ENCODE measurements at places on chromosomes 4 and X.

GRCh38 chr4:17966312-17966711, 55.2 kb downstream of the LCORL start:
- no peak for DNase-seq

DNA sequence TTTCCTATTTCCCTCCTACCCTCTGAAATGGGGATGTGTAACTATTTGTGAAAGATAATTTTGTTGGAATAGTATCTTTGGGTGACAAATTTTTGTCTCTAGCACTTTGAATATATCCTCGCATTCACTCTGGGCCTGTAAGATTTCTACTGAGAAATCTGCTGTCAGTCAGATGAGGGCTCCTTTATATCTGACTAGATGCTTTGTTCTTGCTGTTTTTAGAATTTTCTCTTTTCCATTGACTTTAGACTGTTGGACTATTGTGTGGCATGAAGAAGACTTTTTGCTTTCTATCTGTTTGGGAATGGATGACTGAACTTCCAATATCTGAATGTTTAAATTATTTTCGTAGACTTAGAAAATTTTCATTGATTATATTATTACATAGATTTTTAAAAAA, 54.2 kb upstream of the GRID2 start:
- no peak for DNase-seq

- no peak for DNase-seq
Measured at GRCh38 chrX:144494074-144494473, 610.2 kb downstream of the UBE2NL start.

DNA sequence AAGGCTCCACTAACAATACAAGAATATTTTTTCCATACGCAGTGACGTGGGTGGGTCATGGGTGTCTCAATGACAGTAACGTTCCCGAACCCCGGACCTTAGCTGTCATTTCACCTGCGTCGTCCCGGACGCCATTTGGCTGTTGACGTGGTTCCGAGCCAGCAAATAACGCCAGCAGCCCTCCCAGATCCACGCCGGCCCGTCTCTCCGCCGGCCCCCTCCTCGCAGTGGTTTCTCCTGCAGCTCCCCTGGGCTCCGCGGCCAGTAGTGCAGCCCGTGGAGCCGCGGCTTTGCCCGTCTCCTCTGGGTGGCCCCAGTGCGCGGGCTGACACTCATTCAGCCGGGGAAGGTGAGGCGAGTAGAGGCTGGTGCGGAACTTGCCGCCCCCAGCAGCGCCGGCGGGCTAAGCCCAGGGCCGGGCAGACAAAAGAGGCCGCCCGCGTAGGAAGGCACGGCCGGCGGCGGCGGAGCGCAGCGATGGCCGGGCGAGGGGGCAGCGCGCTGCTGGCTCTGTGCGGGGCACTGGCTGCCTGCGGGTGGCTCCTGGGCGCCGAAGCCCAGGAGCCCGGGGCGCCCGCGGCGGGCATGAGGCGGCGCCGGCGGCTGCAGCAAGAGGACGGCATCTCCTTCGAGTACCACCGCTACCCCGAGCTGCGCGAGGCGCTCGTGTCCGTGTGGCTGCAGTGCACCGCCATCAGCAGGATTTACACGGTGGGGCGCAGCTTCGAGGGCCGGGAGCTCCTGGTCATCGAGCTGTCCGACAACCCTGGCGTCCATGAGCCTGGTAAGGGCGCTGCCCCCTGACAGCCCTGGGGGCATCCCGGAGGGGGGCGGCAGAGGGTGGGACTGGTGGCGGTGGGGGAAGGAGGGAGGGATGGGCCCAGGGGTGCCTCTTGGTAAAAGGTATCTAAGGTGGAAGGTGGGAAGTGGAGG, at the start of gene CPE:
TSS of gene CPE (plus strand) at position 264 of the 933 bp plus-strand sequence. CDS start at position 478, 214 bp downstream.
- DNase-seq: peak; percentile 69

DNA sequence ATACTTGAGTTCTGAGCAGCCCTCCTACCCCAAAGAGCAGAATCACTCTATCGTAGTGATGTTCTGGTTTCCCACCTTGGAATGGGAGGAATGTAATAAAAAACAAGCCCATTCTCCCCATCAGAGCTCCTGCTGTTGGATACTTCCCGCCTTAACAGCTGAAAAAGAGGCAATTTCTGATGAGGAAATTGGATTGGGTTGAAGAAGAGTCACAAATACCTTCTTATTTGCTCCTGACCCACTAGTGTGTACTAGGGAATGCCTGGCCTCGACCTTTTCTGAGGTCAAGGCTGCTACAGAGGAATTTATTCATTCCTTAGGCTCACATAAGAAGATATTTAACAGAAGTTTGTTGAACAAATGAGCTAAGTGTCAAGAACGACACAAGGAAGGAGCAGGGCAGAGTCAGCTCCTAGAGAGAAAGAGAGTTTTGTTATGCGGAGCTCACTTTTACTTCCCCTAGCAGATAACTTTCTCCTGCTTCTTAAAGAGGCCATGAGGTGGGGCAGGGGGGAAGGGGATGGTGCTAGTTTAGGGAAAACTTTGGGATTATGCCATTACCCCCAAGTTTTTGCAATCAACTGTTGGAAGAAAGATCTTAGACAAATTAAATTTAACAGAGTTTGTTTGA, 273.8 kb upstream of the CLNK start:
- no peak for DNase-seq

- DNase-seq: no peak
Measured at GRCh38 chr4:165106518-165106917, 6.1 kb downstream of the TMEM192 start.

DNA sequence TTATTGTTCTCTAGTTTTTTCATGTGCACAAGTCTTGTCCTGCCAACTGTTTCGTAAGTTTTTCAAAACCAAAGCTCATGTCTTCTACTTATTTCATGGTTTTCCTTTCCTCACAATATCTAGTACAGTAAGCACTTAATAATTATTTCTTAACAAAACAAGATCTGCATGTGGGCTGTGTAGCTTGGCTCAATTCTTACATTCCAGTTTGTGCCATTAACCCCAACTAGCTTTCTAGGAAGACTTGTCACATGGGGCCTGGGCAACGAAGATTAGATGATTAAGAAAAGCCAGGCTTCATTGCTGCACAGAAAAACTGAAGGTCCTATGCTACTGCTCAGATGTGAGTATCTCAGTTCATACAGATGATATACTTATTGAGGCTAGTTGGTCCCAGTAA, 155.3 kb upstream of the TEX13A start:
- DNase-seq: no peak

GRCh38 chr4:152689615-152690501, 10.1 kb upstream of the TMEM154 start:
- no peak for DNase-seq

GRCh38 chrX:41692162-41692749, 3.5 kb downstream of the GPR34 start:
- no peak for DNase-seq

- DNase-seq: no peak
Measured at GRCh38 chr4:13445841-13446790, 38.0 kb downstream of the RAB28 start.

DNA sequence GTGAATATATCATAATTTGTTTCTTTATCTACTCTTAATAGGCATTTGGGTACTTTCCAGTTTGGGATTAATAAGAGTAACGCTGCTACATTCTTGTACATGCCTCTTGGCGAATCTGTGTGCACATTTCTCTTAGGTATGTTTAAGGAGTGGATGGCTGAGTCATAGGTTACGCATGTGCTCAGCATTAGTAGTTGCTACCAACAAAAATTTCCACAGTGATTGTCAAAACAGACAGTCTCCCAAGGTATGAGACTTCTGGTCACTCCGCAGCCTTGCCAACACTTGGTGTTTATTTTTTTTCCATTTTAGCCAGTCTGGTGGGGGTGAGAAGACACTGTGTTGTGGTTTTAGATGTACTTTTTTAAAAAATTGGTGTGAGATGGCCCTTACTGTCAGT, 44.6 kb downstream of the FGFBP1 start:
- DNase-seq: no peak

- DNase-seq: no peak
Measured at GRCh38 chrX:43166874-43167273, 388.9 kb upstream of the PPP1R2C start.

DNA sequence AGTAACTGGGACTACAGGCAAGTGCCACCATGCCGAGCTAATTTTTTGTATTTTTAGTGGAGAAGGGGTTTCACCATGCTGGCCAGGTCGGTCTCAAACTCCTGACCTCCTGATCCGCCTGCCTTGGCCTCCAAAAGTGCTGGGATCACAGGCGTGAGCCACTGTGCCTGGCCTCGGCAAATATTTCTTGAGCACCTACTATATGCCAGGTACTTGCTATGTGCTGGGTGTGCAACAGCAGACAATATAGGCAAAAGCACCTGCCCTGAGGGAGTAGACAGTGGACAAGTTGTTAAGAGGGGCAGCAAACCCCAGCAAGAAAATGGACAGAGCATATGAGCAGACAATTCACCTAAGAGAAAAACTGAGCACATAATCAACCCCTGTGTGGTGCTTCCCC, 51.0 kb upstream of the CDKN2AIP start:
- no peak for DNase-seq

DNA sequence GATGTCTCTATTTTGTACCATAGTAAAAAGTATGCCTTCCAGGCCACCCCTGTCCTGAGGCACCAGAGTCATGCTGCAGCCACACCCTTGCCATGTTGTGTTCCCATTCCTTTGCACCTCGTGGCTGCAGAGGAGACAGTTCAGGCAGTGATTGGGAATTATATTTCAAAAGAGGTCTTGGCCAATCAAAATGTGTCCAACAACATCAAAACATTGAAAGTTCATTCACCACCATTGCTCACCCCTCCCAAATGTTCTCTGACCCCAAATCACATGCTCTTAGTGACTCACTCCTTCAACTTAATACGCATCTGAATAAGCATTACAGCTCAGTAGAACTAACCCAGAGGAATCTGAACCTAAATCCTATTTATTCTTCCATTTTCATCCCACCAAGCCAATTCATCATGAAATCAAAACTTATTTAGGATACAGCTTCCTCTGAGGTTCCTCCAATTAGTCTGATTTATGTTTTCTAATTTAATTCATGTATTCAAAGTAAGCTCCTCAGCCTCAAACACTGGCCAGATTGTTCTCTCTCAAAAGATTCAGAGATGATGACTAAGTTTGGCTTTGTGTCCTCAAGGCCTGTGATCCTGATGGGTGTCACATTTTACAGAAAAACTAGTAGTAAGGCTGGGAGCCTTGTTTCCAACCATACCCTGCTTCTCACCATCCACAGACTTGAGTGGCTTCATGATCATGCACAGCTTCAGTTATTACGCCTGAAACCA, 323.2 kb upstream of the INTU start:
- DNase-seq: no peak

- DNase-seq: no peak
Measured at GRCh38 chr4:15198070-15198727, 195.9 kb downstream of the CPEB2 start.

- no peak for DNase-seq
Measured at GRCh38 chr4:184689681-184690080, 40.1 kb downstream of the PRIMPOL start.

DNA sequence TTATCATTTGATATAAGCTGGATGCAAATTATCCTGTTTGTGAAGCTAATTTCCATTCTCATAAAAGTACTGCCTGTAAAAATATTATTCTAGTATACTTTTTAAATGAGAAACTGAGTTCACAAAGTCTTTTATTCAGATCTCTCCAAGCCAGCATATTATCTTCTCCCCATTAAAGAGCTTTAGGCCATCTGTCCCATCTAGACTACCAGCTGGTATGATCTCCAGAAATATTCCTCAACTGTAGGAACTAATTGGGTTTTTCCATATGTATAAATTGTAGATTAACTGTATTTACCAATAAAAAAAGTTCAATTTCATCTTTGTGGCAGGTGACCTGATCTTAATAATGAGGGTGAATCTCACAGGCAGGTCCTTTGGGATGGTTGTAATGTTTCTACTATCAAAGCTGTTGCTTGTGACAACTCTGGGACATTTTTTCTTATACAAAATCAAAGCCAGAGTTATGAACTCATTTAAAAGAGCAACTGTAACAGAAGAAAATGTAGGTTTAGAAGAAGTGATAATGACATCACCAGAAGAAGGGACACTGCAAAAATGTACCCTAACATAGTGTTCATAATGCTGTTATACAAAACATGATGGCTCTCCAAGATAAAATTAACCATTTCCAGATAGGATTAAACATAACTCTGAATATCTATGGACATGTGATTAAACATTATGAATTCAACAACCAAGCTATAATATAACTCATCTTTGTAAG, 132.8 kb downstream of the KCNIP4 start:
- no peak for DNase-seq

- no peak for DNase-seq
Measured at GRCh38 chrX:94961730-94962129, 1287.7 kb downstream of the FAM133A start.

- no peak for DNase-seq
Measured at GRCh38 chrX:38701073-38701472, 100.2 kb upstream of the MID1IP1 start.

GRCh38 chr4:44738615-44739014, 12.3 kb upstream of the GNPDA2 start:
- DNase-seq: no peak

- no peak for DNase-seq
Measured at GRCh38 chr4:102825261-102826091, 1.9 kb downstream of the UBE2D3 start.

DNA sequence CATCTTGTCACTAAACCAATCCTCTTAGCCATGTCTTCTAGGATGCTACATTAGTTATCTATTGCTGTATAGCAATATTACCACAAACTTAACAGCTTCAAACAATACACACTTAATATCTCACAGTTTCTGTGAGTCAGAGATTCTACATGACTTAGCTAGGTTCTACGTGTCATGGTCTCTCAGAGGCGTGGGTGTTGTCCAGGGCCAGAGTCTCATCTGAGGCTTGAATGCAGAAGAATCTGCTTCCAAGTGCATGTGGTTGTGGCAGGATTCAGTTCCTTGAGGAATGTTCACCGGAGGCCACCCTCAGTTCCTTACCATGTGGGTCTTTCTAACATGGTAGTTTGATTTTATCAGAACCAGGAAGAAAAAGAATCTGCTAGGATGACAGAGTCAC, 26.4 kb downstream of the PPP1R2C start:
- no peak for DNase-seq

GRCh38 chrX:132676561-132677186, 187.8 kb upstream of the MBNL3 start:
- no peak for DNase-seq

DNA sequence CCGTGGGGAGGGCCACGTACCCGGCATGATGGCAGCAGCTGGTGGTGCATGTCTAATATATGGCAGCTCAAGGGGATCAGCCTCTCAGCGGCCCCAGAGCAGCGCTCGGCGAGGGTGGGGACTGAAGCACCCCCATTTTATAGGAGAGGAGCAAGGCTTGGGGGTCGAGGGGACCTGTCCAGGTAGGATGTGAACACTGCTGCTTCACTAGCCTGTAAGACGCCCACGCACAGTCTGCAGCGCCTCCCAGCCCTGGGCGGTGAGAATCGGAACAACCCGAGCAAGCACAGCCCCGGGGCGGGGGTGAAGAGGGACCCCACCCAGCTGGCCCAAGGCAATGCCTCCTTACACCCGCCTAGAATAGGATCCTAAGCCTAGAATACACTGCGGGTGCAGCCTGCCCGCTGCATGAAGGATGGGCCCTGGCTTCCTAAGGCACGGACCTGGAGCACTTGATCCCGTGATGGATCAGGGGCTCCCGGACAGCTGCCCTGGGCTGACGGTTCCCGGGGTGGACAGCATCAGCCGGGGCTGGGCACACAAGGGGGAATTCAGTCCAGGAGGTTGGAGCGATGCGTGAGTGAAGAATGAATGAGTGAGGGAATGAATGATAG, 17.6 kb downstream of the ADRA2C start:
- peak; percentile 68 for DNase-seq

- no peak for DNase-seq
Measured at GRCh38 chr4:79272761-79273160, 53.1 kb downstream of the NAA11 start.

Data from GM13976 (cell line).